Stimulated activated CD4-positive, alpha-beta T cell treated with anti-CD3 and anti-CD28 coated beads, Interleukin-15, amount 100 ng/mL, for 1 hour (primary cell): ENCODE measurements at places on chromosomes 13 and 19.
A peak's percentile ranks its signal among the peaks of the same experiment; 100 is the strongest.

- no peak for DNase-seq
Measured at GRCh38 chr13:86795858-86796257, 875.3 kb upstream of the SLITRK5 start.

DNA sequence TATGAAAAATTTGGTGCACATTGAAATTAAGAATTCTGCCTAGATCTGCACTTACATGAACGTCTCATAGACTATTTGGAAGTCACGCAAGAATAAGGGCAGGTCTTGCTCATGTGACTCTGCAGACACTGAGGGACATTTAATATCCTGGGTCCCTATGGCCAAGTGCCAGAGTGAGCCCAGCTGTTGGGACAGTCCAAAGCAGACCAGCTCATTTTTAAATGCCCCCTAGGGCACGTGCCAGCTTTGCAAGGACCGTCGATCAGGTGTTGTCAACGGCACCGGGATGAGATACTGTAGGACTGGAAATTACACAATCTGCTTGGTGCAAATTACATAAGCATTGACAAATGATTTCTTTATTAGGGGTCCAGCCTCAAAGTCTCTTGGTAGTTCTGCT lies 293.6 kb downstream of the TEX29 start:
- DNase-seq, result no peak

- DNase-seq, result no peak
Measured at GRCh38 chr19:58229255-58229639, 533 bp downstream of the ZNF544 start.

GRCh38 chr19:33529094-33529676 lies 7.6 kb upstream of the PEPD start:
- DNase-seq, result no peak

DNA sequence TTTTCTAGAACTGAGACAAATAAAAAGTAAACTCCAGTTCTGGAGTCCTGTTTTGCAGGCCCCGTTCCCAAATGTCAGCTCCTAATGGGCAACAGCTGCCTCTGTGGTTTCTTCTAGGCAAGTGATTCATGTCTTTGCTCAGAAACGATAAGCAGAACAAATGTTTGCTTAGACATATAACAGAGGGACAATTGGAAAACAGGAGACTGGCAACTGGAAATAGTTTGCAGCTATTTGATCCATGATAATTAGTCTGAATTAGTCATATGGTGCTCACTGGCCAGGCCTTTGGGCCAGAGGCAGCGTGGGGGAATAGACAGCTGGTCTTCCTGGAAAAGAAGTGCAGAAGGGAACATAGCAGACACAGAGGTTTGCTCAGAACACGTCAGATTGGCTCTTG lies 29.2 kb upstream of the TSHZ3 start:
- no peak for DNase-seq

GRCh38 chr19:50358483-50359327 lies 6.7 kb downstream of the NAPSA start:
- peak; percentile 75 for DNase-seq

- no peak for DNase-seq
Measured at GRCh38 chr13:47639738-47640447, 361.2 kb downstream of the SUCLA2 start.

GRCh38 chr13:30158774-30159445 lies 148.4 kb downstream of the KATNAL1 start:
- DNase-seq, result no peak

GRCh38 chr13:80462037-80462436 lies 121.1 kb upstream of the SPRY2 start:
- DNase-seq, result no peak

- DNase-seq, result no peak
Measured at GRCh38 chr19:51654783-51655182, 8.2 kb upstream of the SIGLEC14 start.

DNA sequence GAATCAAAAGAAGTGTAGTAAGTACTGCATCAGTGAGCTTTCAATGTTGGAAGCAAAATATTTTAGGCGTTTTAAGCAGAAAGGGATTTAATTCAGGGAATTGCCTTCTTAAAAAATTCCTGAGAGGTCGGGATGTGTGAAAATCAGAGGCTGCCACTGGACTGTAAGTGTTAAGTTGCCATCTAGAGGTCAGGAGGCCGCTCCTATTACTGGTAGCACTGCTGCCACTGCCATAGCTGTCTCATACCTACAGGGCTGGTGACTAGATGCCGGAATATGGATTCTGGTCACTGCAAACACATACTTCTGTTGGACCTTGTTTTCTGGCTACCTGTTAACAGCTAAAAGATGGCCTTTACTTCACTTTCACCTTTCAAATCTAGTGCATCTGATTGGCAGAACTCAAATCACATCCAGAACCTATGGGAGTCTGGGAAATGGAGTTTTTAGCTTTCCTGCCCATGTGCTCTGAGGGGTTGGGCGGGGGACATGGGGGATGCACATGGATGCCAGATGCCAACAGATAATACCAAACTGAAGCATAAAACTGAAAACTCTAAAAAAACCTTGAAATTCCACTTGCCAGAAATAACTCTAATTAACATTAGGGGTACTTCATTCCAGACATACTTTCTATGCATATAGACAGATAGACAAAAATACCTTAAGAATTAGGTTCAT lies 29.8 kb downstream of the DGKH start:
- DNase-seq, result no peak

DNA sequence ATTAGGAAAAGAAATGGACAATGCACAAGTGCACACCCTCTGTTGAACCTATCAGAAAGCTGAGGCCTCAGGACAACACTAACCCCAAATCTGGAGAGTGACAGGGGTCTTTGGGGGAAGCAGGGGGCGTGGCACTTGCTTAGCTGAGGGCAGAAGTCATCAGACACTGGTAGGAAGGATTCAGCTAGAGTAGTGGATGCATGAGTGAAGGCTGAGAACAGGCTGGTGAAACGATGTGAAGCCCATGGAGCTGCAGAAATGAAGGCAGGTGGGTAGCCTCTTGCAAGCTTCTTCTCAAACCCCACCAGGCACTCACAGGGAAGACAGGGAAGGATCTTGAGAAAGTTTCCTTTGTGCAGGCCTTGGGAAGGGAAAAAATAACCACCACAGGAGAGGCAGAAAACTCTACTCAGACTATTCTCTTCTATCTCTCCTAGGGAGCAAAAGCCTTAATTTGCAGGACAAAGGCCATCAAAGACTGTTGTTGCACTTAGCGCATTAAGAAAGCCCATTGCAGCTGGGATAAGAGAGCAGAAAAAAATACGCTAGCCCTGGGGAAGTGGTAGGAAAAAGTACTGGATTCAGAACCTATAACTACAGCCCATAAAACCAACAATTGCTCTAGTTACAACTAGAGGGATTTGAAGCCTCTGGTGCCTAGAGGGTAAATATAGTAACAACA lies 193.3 kb upstream of the ZNF536 start:
- DNase-seq, result no peak

DNA sequence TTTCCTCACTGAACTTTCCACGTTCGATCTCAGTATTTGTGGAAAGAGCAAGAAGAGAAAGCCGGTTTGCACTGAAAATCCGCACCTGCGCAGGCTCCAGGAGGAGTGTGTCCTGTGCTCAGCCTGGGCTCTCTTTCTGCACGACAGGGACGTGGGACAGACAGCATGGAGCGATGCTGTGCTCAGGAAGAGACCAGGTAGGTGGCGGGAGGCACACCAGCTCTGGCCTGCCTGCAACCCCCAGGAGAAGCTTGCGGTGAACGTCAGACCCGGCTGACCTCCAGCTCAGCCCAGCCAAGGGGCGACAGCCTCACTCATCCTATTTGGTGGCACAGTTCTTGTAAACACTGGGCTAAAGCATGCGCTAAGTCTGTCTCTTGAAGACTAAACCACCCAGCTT lies 35.9 kb downstream of the NAXD start:
- DNase-seq, result no peak

DNA sequence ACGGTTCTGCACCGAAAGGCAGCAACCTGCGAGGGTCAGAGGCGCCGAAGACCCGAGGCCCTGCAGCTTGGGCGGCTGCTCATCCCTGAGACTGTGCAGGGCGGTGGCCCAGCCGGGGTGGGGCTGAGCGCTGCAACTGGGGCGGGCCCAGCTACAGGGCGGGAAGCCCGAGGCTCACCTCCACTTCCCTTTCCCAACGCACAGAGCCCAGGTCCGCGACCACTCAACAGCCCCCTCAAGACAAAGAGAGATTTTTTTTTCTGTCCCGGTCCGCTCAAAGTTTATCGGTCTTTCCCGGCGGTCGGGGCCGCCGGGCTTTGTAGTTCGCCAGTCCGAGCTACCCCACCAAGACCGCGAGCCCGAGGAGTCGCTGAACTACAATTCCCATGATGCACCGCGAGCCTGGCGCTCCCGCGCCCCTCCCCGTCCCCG lies 573 bp downstream of the KATNAL1 start:
- peak; percentile 75 for DNase-seq

DNA sequence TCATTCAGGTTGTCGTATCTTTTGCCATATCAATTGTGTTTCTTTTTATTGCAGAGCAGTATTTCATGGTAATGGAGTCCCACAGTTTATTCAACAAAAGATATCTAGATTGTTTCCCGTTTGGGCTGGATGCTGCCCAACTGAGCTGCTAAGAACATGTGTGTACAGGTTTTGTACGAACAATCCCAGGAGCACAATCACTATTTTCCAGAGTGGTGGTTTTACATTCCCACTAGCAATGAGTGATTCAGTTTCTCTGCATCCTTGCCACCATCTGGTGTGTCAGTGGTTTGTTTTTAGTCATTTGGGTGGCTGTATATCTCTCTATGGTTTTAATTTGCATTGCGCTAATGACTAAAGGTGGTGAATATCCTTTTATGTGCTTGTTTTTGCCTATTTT lies 52.7 kb upstream of the ZDHHC20 start:
- DNase-seq, result no peak

DNA sequence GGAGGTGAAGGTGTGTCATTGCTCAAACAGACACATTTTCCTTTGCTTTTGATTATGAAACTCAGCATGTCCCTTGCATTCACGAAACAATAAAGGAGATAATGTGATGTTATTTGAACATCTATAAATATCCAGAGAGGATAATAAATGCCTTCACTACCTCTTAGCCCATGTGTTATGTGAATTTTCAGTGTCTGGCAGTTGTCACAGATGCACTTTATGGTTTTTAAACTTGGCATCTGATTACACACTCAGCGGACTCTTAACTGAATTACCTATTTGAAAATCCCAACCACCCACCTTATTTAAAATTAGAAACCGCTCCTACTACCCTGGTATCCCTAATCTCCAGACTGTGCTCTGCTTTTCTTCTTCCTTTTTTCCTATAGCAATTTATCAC lies 254.2 kb downstream of the COG6 start:
- DNase-seq, result no peak

DNA sequence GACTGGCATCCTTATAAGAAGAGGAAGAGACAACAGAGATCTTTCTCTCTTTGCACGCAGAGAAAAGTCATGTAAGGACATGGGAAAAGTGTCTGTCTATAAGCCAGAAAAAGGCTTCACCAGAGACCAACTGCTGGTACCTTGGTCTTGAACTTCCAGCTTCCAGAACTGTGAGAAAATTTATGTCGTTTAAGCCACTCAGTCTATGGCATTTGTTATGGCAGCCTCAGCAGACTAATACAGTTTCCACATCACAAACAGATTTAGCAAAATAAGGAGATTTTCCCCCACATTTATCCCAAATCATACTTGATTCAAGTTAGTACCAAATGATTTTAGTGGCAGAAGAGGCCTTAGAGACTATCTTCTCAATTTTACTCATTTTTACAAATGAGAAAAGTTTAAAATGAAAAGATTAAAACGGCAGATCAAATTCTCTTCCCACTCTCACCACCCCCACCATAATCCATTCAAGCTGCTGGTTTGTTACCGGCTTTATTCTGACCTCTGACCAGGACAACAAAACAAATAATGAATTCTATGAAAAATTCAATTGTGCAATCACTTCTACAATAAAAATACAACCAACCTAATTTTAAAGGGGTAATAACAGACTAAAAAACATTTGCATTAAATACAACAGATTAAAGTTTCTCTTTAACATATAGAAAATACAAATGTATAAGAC lies 316.3 kb downstream of the TBC1D4 start:
- no peak for DNase-seq

DNA sequence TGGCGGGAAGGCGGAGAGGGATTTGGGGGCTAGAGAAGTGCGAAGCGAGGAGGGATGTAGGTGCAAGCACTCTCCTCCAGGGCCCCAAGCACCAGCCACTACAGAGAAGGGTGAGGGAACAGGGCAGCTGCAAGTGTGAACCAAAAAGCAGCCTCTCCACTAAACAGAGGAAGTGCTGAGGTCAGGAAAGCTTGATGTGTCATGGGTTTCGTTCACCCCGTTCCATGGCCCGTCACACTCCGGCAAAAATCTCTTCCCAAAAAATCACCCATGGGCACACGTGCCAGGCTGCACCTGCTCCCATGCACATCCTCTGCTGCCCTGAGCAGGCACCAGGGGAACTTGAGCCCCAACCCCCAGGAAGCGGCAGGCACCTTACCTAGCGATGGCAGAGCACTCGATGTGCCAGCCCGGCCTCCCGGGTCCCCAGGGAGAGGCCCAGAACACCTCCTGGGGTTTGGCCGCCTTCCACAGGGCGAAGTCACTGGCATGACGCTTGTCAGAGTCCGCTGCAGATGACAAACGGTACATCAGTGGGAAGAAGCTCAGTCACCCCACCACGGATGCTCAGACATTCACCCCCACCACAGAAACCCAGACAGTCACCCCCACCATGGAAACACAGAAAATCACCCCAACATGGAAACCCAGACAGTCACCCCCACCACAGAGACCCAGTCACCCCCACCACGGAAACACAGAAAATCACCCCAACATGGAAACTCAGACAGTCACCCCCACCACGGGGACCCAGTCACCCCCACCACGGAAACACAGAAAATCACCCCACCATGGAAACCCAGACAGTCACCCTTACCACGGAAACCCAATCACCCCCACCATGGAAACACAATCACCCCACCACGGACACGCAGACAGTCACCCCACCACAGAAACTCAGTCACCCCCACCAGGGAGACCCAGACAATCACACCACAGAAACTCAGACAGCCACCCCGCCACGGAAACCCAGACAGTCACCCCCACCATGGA lies 29.0 kb downstream of the CARS2 start:
- no peak for DNase-seq
